CD4-positive, alpha-beta T cell treated with Interleukin-15 for 1 hour (primary cell): ENCODE measurements at places on chromosomes 3 and 15.
A peak's percentile ranks its signal among the peaks of the same experiment; 100 is the strongest.

- peak; percentile 70 for DNase-seq
Observed at GRCh38 chr3:50587806-50588758, 18.8 kb downstream of the HEMK1 start.

DNA sequence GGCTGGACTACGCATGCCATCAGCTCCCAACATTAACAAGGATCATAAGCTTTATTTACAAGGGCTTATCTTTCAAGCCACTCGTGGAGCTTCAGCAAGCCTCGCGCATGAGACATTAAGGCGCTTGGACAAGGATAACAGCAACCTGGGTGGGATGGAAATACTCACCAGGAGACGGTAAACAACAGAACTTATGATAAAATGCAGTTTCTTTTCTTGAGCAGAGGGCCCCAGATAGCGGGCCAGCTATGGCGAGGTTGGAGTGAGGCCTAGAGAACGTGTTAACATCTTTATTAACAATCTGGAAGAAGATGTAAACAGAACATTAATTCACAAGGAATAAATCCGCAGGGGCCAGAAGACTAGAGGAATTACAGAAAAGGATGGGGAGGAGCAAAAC, 158.2 kb downstream of the NTRK3 start:
- no peak for DNase-seq

- DNase-seq = no peak
Observed at GRCh38 chr15:56817321-56818080, 84.2 kb upstream of the ZNF280D start.

DNA sequence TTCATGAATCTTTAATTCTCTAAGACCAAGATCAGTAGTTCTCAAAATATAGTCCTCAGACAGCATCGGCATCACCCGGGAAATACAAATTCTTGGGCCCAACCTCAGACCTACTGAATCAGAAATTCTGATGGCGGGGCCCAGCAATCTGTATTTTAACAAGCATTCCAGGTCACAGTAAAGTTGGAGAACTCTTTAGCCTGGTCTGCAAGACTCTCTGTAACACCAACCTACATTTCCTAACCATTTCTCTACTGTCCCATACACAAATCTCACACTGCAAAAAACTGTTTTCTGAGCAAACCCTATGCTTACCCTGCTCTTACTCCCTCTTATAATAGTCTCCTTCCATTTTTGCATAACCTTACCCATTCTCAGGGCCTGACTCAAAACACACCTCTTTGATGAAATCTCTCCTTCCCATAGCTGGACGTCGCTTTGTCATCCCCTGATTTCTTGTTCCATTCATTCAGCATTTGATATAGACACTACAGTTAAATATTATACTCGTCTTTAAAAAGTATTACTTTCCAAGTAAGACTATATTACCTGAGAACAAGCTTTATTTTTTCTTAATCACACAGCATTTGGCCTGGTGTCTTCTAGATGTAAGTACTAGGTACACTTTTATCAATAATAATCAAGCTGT, 83.3 kb upstream of the MYO5C start:
- no peak for DNase-seq

GRCh38 chr15:84976746-84977345, 4.8 kb upstream of the PDE8A start:
- no peak for DNase-seq

DNA sequence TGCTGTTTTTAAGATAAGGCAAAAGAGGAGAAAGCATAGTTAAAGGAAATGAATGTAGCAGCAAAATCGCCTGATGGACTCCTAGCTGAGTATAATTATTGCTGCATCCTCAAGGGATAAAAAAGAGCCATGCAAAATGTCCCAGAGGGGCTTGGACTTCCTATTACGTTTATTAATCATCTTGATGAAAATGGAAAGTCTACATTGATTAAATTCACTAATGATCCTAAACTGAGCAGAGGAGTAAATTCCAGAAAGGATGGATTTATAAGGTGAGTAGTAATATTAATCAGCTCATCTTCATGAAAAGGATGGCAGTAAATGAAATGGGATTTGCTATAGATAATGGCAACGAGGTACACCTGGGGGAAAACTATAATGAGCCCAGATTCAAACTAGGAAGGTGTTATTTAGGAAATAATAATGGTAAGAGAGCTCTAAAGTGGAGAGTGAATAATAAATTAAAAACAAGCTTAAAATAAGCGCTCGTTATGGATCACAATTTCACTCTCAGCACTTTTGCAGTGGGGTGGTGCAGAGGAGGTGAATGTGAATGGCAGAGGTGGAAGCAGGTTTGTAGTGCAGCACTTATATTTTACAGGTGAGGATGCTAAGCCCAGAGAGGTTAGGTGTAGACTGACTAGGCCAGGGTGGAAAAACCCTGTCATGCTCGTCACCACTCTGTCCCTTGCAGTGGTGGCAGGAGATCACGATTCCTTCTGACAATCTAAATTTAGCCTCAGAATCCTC, 22.3 kb downstream of the IL5RA start:
- no peak for DNase-seq

- DNase-seq = no peak
Observed at GRCh38 chr3:161289174-161289573, 68.1 kb downstream of the NMD3 start.

DNA sequence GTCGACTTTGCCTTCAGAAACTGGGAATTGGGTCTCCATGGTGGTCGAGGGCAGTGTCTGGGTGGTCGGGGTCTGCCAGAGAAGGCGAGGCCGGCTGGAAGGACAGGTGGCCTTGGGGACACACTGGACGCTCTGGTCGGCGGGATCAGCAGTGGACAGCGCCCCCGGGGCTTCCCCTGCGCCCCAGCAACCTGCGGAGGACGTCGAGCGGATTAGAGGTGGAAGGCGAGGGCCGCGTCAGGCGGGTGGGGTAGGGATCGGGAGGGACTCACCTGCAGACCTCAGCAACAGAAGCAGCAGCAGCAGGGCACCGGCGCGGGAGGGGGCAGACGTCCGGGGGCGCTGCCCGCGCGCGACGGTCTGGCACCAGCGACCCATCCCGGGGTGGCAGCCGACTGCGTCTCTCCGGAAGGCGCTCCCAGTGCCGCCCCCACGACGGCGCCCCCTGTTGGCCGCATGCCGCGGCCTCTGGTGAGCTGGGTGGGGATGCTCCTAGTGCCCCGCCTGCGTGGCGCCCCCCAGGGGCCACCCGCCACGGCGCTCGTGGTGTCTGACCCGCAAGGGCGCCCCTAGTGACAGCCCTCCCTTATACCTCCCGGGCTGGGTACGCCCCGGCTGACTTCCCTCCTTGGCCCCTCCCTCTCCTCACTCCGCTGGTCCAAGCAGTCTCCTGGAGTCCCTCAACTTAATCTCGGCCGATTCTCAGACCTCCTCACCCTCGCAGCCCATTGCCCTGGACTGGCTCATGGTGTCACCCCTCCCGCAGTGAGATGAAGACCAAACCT, at the start of gene PRSS50:
Gene PRSS50 (minus strand): TSS at position 423 of the 785 bp plus-strand sequence. CDS start 45 bp downstream, at position 378.
- DNase-seq = peak; percentile 16

DNA sequence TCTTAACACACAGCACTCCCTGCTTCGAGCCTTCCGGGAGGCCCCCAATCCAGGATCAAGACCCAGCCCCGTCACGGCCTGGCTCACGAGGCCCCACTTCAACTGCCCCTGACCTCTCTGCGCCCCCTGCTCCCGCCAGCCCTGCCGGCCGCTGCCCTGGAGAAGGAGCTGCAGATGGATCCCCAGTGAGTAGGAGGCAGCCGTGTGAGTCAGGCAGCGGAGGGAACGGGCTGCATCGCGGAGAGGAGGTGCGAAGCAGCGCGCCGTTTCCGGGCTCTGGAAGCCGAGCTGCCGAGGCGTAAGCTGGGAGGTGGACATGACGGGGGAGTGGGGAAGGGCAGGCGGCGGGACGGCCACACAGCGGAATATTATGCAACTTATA, 133.4 kb downstream of the TPRA1 start:
- DNase-seq = no peak

- DNase-seq = no peak
Observed at GRCh38 chr3:156429125-156429524, 125.8 kb downstream of the SSR3 start.

GRCh38 chr3:23944861-23945662, at the start of gene NR1D2:
TSS of gene NR1D2 (plus strand) at chr3:23945286. CDS start at chr3:23945579, 293 bp downstream.
- peak; percentile 82 for DNase-seq

DNA sequence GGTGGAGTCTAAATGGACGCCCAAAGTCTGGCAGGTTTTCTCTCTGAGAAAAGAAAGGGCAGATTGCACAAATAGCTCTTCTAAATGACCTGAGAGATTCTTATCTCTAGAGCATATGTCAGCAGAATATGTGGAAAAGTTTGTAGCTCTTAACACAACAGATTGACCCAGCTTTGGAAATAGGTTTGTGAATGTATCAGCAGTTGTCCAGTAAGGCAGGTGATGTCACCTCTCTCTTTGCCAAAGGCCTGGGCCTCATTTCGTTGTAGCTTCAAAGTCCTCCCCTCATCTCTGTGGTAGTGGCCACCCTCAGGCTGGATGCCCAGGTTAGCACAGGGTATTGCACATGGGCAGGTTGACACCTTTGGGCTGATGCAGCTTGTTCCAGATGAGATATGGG, 36.0 kb downstream of the PDIA5 start:
- DNase-seq = no peak

DNA sequence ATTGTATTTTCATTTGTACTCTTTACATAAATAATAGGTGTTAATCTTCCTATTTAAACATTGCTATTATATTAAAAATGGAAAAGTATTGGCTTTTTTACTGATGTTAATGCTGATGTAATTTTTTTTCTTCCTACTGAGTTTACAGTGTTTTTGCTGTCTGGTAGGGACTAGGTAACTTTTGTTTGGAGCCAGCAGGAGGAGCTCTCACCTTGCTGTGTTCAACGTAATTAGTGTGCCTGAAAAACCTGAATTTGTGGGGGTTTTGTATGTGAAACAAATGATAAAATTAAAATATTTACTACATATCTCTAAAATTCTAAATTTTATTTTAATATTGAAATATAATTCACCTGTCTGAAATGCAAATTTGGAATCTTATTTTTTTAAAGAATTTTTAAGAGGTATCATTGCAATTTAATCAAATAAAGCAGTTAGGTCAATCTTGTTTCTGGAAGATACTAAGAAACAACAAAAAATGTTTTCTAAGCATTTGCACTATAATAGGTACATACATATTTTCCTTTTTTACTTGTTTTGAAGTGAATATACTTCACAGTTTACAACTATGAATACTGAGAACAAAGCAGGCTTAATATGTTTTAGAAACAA, 48.8 kb downstream of the EPHA6 start:
- DNase-seq = no peak

- DNase-seq = peak; percentile 78
Observed at GRCh38 chr3:172106989-172107388, 67.6 kb downstream of the FNDC3B start.

GRCh38 chr3:29693863-29694262, 413.0 kb downstream of the RBMS3 start:
- no peak for DNase-seq

GRCh38 chr15:66566963-66567531, 1.2 kb upstream of the LCTL start:
- DNase-seq = peak; percentile 26

- DNase-seq = no peak
Observed at GRCh38 chr3:113103588-113103987, 107.8 kb upstream of the BOC start.

- DNase-seq = no peak
Observed at GRCh38 chr3:116423945-116424344, 21.3 kb downstream of the LSAMP start.

DNA sequence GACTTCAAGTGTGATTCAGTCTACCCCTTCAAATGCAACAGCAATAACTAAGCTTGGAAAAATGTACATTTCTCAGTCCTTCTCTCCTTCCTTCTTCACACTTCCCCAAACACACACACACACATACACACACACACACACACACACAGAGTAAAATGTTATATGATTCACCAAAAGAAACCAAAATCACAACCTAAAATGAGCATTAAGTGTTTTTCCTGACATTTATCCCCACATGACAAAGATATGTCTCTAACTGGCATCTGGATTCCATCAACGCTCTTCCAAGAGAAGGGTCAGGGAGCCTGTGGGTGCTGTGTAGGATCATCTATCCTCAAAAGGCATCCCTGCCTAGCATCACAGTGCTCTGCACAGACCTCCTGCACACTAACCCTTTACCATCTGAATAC, 21.0 kb downstream of the PDZRN3 start:
- no peak for DNase-seq

DNA sequence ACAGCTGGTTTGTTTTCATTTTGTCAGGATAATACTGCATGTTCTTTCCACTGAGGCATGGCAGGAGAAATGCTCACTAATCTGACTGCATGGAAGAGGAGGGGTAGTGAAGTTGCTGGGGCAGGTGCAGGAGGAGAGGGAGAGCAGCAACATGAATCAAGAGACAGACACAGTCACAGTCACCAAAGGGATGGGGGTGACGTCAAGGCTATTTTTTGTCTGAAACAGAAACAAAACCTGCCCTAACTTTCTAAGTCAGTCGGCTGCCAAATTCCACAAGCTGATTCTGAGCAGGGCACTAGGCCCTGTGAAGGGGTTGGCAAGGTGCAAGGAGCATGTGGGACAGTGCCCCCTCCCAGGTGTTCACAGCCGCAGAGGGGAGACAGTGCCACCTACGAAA, 186.6 kb upstream of the NSMCE3 start:
- DNase-seq = no peak

GRCh38 chr3:184884359-184885017, 72.5 kb downstream of the VPS8 start:
- DNase-seq = no peak

GRCh38 chr3:149536429-149536828, 61.9 kb downstream of the TM4SF4 start:
- DNase-seq = no peak

GRCh38 chr3:33057320-33058298, 39.3 kb downstream of the GLB1 start:
- no peak for DNase-seq

DNA sequence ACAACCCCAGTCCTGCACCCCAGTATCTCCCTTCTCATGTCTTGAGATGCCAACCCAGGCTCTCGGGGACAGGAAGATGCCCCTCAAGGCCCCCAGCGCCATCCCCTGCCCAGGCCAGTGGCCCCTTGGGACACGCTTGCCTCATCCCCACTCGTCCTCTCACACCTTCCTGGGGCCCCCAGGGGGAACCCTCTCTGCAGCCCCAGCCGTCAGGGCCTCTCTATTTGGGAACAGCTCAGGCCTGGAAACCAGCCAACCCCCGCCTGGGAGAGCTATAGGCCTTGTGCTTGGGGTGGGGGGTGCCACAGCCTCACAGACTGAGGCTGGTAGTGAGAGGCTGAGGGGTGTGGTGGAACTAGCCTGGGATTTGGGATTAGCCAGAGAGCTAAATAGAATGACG, 7.8 kb downstream of the LINGO1 start:
- DNase-seq = no peak
